ENCODE measurements at places on chromosomes 11 and 22.

DNA sequence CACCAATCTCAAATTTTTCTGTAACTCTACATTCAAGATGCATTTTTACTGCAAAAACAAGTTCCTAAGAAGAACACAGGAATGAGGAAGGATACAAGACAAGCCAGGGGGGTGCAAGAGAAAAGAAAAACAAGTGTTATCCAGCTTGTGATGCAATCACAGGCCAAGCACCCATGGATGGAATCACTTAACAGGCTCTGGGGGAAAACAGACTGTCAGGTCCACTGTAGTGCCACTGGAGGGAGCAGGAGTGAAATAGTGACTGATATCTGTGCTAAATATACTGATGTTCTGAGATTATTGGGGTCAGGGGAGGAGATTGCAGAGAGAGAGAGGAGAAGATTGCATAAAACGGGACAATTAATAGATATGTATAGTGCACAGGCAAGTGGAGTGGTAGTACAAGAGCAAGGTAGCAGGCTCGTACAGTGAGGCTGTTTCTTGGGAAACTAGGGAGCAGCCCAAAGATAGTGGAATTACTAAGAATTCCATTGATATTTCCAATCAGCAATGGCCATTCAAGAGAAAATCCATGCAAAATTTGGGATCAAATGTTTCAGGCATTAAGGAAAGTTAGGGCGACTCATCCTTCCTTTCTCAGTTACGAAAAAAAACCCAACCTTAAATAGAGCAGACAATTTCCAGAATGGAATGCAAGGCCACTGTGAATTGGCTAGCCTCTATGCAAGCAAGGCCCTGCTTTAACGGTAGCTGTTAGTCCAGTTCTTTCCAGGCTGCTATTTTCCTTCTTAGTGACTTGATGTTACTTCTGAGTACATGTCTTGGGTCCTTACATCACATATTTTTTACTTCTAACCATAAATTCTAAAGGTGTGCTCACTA lies 52.2 kb upstream of the CEP126 start:
- no peak for DNase-seq

GRCh38 chr22:20205964-20206708 lies 55.3 kb upstream of the CCDC188 start:
- DNase-seq, result peak; percentile 76

DNA sequence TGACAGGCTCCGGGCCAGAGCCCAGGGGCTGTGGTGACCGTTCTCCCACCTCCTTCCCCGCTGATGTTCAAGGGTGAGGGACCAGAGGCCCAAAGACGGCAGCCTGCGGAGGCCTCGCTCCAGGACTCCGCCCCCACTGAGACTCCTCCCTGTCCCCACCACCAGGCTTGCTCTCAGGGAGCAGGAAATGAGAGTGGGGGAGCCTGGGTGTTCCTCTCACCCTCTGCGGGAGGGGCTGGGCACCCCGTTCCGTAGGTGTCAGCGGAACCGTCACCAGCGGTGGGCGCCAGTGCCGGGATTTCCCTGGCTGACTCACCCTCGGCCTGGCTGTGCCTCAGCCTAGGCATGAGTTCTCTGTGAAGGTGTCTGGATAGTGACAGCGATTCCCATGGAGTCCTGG lies 15.7 kb downstream of the DAGLA start:
- DNase-seq, result peak; percentile 91

- no peak for DNase-seq
Measured at GRCh38 chr11:123718063-123718462, 23.4 kb downstream of the ZNF202 start.

DNA sequence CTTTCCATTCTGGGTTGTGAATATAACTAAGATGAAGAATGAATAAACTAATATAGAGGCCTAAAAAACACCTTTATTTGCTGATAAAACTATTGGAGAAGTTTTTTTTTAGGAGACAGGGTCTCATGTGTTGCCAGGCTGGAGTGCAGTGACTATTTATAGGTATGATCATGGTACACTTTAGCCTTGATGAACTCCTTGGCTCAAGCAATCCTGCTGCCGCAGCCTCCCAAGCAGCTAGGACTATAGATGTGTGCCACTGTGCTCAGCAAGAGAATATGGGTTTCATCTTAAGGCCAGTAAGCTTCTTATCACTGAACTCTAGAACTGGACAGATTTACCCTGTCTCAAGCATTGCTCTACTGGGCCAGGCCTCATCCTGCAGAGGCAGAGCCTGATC lies 26.6 kb downstream of the CCDC90B start:
- DNase-seq, result no peak

DNA sequence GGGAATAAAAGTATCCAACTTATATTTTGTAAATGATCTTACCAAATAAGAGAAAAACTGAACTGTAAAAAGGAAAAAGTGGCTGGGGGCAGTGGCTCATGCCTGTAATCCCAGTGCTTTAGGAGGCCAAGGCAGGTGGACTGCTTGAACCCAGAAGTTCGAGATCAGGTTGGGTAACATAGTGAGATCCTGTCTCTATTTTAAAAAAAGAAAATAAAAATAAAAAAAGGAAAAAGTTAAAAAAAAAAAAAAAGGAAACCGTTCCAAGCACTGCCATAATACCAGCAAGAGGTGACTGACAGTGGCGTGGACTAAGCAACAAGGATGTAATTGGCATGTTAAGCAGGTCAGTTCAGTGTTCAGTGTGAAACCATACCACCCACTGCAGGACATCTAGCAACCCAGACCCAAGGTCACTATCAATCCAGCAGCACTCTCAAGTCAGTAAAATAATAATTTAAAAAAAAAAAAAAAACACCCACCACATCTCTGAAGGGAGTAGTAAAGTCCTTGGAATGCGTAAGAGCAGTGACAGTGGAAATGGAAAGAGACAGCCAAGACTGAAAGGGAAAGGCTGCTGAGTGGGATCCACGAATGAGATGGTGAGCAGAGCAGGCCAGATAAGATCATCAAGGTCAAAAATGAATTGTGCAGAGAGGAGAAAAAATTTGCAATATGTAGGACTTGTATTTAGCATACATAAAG lies 43.6 kb downstream of the MAPK1 start:
- no peak for DNase-seq

- no peak for DNase-seq
Measured at GRCh38 chr11:126637795-126638175, 282.3 kb downstream of the ST3GAL4 start.

- DNase-seq, result no peak
Measured at GRCh38 chr22:30309951-30310741, 16.6 kb downstream of the TBC1D10A start.

- no peak for DNase-seq
Measured at GRCh38 chr11:47656260-47656885, 14.0 kb upstream of the MTCH2 start.

DNA sequence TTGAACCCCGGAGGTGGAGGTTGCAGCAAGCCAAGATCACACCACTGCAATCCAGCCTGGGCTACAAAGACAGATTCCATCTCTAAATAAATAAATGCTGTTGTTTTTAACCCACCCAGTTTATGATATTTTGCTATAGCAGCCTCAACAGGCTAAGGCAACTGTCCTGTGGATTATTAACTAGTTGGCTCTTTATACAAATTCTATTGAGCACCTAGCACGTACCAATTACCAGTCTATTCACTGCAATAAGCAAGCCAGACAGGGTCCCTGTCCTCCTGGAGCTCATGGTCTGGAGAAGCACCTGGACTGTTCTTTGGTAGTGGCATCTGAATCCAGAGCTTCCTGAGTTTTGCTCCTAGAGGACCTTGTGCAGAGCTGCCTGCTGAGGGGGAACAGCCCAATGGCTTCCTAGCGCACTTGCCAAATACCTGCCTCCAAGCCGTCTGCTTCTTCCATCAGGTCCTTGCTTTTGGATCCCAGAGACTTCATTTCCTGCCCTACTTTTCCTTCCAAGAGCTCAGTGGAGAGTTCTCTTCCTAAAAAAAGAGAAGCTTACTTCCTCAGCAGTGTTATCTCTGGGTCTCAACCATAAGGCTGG lies 49.9 kb upstream of the MICAL2 start:
- no peak for DNase-seq
